Hypothalamus (tissue), 51 donors: ENCODE measurements at places on chromosomes 7 and 10.

DNA sequence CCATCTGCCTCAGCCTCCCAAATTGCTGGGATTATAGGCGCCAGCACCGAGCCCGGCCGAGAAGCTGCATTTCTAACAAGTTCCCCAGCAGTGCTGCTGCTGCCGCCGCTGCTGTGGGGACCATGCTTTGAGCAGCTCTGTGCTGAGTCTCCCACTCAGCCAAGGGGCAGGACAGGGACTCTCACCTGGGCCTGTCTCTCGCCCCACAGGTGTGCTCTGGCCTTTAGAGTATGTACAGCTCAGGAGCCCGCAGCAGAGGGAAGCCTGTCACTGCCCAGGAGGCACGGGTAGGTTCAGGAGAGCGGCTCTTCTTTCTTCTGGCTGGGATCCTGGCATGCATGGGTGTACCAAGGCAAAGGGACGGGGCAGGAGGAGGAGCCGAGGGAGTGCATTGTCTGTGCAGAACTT, 130.1 kb downstream of the CAMK1D start:
- no peak for DNase-seq

- no peak for DNase-seq
These were observed 36.3 kb upstream of the PDK4 start for GRCh38 chr7:95632609-95633008.

DNA sequence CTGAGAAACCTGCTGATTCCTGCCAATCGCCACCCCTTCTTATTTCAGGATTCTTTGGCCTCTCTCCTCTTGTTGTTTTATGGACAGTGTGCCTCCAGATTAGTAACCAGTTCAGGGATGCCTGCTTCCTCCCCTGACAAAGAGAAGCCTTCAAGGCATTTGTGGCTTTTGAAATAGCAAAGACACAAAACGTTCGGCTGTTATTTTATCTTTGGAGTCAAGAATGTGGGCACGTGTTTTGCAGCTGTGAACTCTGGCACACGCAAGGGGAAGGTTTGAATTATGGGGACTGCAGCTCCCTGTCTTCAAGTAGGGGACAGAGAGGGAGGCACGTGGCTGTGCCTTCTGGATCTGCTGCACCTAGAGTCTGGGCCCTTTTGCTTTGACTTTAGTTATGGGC, 157.9 kb upstream of the GRB10 start:
- no peak for DNase-seq

GRCh38 chr7:24508316-24508715, 64.9 kb upstream of the PALS2 start:
- no peak for DNase-seq

GRCh38 chr10:69801434-69802315, at the start of gene COL13A1:
TSS of gene COL13A1 (plus strand) at chr10:69801906. CDS start at chr10:69802424, 518 bp downstream.
- DNase-seq: no peak

DNA sequence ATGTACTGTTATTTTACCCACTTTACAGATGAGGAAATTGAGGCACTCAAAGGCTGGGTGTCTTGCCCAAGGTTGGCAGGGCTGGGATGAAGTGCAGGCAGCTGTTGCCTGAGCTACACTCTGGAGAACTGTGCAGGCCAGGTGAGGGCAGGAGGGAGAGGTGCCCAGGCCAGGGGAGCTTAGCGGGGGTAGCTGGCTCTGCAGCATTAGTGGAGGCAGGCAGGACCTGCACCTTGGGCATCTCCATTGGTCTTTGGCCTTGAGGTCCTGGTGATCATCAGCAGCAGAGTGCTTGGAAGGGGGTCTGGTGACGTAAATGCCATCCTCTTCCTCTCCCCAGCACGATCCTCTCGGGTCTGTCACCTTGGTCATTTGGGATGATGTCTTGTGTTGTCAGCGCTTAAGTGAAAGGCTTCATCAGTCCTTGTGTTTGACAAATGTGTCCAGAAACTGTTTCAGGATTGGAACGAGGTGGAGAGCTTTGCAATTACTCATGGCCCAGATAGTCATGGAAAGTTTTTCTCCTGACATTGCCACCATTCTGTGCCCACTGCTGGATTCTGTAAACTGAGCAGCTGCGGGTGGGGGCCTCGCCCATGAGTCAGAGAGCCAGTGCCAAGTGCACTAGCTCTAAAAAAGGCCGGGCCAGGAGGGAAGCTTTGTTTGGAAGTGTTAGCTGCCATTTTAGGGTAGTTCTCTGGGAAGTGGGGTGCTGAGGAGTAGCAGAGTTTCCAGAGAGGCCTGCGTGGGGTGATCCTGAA, 47.6 kb downstream of the TSPAN15 start:
- no peak for DNase-seq

DNA sequence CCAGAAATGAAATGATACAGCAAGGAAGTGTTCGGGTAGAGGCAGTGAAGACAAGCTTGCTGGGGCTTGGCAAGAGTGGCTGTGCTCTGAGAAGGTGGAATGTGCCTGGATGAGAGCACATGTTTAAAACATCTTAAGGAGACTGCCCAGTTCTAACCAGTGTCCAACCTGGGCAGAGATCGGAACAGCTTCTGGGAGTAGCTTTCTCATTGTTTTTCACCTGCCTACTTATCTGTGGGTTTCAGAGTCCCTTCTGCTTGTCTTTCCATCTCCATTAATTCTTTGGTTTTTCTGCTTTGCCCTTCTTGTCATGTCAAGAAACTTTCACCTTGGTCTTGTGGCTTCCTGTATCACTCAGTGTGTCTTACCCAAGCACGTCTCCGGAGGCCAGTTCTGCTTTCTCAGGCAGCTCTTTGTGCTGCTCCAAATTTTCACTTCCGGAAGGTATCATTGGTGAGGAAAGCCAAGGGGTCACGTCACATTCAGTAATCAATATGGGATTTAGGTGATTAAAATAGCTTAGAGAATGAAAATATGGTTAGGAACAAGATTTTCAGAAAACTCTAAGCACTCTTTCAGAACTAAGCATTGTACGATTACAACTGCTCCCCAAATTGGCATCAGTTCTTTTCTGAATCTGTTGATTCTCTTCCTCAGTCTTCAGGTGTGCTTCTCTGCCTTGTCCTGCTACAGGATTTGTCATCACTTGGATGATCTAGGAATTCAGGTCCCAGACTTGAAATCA, 5.5 kb upstream of the LAMB4 start:
- no peak for DNase-seq

DNA sequence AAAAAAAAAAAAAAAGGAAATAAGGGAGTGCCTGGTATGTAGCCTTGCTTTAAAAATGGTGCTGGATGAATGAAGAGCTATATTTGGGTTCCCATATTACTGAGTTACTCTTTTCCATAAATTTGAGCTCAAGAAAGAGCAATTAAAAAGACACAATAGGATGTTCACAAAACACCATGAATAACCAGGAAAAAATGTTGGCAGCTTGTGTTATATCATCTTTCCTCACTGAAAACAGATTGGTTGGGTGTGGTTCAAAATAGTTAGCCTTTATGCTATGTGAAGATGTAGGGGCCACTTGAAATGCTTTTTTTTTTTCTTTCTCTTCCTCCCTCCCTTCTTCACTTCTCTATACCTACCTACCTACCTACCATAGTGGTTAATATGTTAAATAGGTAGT, 256.9 kb downstream of the STK31 start:
- no peak for DNase-seq

DNA sequence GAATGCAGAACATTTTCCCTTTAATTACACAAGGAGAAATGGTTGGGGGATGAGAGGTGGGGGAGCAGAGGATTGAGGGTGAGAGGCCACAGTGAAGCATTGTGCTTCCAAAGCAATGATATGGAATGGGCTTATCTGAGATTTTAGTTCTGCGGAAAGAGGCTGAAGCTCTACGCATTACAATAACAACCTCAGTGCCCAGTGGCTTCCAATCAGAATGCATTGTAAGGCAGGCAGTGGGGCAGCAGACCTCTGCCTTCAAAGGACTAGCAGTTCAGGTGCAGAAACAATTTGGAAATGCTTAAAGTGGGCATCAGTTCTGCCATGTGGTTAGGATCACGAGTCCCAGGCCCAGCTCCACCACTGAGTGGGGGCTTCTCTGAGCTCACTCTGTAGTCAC, 251.0 kb upstream of the ZMIZ1 start:
- DNase-seq: no peak

DNA sequence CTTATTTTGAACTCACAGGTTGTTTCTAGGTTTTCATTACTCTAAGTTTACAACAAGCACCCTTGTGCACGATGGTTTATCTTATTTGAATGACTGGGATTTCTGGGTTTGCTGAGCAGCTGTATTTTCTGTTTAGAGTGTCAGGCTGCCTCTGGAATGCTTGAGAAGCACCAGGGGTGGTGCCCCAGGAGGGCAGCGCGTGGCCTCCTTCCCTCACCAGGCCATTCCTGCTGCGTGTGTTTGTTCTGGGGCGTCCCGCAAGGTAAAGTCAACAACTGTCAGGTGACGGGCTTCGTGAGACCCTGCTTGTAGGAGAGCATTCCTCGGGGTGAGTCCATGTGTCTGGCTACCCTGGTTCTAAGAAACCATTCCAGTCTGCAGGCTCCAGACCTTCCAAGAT, 54.9 kb downstream of the FAM171A1 start:
- DNase-seq: no peak

DNA sequence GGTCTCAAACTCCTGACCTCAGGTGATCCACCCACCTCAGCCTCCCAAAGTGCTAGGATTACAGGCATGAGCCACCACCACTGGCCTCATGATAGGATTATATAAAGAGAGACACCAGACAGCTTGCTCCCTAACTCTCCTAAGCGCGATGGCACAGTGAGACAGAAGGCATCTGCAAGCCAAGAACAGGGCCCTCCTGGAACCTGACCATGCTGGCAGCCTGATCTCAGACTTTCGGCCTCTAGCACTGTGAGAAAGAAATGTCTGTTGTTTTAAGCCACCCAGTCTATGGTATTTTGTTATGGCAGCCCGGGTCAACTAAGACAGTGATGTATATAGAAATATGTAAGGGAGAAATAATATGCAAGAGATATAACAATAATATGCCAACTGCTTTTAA, 51.2 kb downstream of the SRPK2 start:
- no peak for DNase-seq

DNA sequence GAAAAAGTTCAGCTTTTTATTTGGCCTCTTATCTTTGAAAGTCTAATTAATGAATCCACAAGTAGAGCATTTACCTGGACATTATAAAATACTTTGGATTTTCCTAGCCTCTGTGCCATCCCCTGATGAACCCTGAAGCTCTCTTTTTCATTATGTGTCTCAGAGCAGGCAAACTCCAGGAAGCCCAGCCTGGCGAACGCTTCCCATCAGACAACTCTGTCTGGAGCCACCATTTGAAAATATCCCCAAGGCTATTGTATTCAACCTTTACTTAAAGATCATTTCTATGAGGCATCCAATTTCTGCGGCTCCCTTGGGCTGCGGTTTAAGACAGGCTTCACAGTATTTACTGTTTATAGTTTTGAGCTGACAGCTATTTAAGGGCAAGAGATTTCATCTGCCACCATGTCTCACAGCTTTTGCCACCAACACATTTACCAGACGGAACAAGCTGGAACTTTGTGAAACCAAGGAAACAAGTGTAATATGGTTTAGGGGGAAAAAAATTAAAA, 257.2 kb upstream of the GLI3 start:
- DNase-seq: no peak

GRCh38 chr7:55120501-55121198, 101.8 kb downstream of the EGFR start:
- DNase-seq: no peak
